ENCODE measurements at places on chromosomes 4 and X. TPM values are rescaled to one million over a fixed set of nuclear protein-coding genes. Genes with fewer than 3 reads are reported as not detected.

Gene LYAR
- total RNA-seq: 24.3 TPM

Gene ATP1B4
- not detected for total RNA-seq

Gene CACNA1F
- total RNA-seq: not detected

Gene POU3F4
- not detected for total RNA-seq

Gene SYN1
- total RNA-seq: 1.0 TPM

Gene TBC1D8B
- total RNA-seq: 8.9 TPM

Gene PDGFRA
- 0.15 TPM for total RNA-seq

Gene SLC25A4
- 18.6 TPM for total RNA-seq

Gene HSFX2
- 0.26 TPM for total RNA-seq

Gene SOWAHB
- 4.0 TPM for total RNA-seq

Gene ZNF732
- not detected for total RNA-seq

Gene DCAF8L2
- not detected for total RNA-seq

Gene FANCB
- total RNA-seq: 4.8 TPM

Gene CLDN34
- total RNA-seq: not detected

Gene FDCSP
- not detected for total RNA-seq

Gene MAOA
- 0.23 TPM for total RNA-seq

Gene ANXA3
- 1.5 TPM for total RNA-seq

Gene TMEM255A
- total RNA-seq: 0.31 TPM

Gene C4orf51
- not detected for total RNA-seq
